Chondrocyte (in vitro differentiated cells): ENCODE measurements at places on chromosomes 13 and 19. TPM values are rescaled to one million over a fixed set of nuclear protein-coding genes. Genes with fewer than 3 reads are reported as not detected.

DNA sequence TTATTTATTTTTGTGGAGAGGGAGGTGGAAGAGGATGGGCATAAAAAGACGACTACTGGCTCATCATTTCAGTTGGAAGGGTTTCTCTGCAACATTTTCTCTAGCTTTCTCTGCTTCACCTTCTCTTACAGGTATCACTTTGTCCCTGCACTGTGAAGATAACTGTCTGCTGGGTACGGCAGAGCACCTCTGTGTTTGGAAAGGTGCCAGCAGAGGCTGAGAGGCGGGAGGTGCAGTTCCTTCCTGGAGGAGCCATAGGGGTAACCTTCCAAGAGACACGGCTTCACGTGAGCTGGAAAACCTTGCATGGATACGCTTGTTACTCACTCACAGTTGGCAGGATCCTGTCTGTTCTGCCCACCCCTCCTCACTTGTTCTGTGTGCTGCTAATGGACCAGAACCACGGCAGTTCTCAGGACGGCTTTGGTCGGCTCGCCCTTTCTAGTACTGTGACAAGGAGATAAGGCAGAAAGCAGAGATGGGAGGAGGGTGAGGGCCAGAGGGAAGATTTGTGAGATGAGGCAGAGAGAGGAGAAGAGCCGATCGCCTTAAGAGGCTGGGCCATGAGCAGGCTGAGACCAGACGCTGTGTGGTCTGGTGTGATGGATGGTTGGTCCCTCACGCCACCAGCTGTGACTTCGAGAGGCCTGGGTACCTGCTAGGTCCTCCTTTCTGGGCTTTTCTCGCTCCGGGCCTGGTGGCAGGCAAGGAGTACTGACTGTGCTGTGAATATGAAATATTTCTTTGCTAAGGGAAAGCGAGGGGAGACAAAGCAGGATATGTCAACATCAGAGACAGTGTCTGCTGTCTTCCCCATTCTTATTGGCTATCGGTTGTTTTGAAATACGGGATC, 66.8 kb downstream of the MRPL57 start:
- DNase-seq: no peak

DNA sequence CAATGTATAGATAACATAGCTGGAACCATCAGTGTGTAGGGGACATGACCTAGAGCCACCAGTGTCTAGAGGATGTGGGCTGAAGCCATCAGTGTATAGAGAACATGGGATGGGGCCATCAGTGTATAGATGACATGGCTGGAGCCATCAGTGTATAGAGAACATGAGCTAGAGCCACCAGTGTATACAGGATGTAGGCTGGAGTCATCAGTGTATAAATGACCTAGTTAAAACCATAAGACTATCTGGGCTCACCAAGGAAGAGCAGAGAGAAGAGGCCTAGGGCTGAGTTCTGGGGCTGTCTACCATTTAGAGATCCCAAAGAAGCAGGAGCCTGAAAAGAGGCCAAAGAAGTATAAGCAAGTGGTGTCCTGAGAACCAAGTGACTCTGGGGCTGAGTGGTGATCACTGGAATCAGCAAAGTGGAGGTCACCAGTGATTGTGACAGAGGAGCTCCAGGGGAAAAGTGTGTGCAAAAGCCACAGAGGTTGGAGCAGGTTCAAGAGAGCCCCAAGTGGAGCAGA, 41.0 kb downstream of the RFX2 start:
- peak; percentile 24 for DNase-seq

GRCh38 chr13:94313321-94313910, 166.1 kb downstream of the DCT start:
- no peak for DNase-seq

GRCh38 chr13:33204130-33204927, 81.2 kb downstream of the STARD13 start:
- DNase-seq: no peak

DNA sequence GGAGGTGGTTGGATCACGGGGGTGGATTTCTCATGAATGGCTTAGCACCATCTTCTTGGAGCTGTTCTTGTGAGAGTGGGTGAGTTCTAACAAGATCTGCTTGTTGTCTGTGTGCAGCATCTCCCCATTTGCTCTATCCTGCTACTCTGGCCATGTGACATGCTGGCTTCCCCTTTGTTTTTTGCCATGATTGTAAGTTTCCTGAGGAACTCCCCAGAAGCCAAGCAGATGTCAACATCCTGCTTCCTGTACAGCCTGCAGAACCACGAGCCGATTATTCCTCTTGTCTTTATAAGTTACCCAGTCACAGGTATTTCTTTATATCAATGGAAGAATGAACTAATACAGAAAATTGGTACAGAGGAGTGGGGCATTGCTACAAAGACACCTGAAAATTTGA, 2.3 kb upstream of the SIGLEC12 start:
- no peak for DNase-seq

Gene KLK12
- total RNA-seq: not detected in 3 replicates

Gene GIPC3
- total RNA-seq: 0.15 to 3.3 TPM (median 2.2 TPM) in 3 replicates

Gene CLASRP
- 43.4 to 63.6 TPM (median 49.1 TPM) in 3 replicates for total RNA-seq
